ENCODE measurements at places on chromosomes 6 and 20. TPM values are rescaled to one million over a fixed set of nuclear protein-coding genes. Genes with fewer than 3 reads are reported as not detected.

HCK gene
- 0.06 TPM for total RNA-seq

BCLAF1 gene
- total RNA-seq: 150 TPM

LIN28B gene
- total RNA-seq: not detected

DYNLT2 gene
- 0.88 TPM for total RNA-seq

NUDT3 gene
- 14.7 TPM for total RNA-seq

SAMD3 gene
- total RNA-seq: not detected

PPIL6 gene
- 0.16 TPM for total RNA-seq

DLL1 gene
- 2.2 TPM for total RNA-seq

IYD gene
- not detected for total RNA-seq

PDE10A gene
- 7.2 TPM for total RNA-seq

MAP7 gene
- 0.63 TPM for total RNA-seq

GPR6 gene
- not detected for total RNA-seq

C6orf141 gene
- 55.0 TPM for total RNA-seq

REM1 gene
- not detected for total RNA-seq

KCNB1 gene
- total RNA-seq: not detected

HSP90AB1 gene
- 374 TPM for total RNA-seq

TUBB gene
- 527 TPM for total RNA-seq

SRMS gene
- total RNA-seq: not detected

CYP24A1 gene
- not detected for total RNA-seq

ULBP1 gene
- total RNA-seq: 0.16 TPM

NELFCD gene
- 64.7 TPM for total RNA-seq

CLIC5 gene
- total RNA-seq: 0.06 TPM

PSORS1C1 gene
- 8.1 TPM for total RNA-seq

NKX2-2 gene
- not detected for total RNA-seq

CRISP3 gene
- total RNA-seq: not detected

VAPB gene
- total RNA-seq: 8.6 TPM

SLC4A11 gene
- 28.9 TPM for total RNA-seq

CRISP2 gene
- not detected for total RNA-seq

C6orf58 gene
- 0.50 TPM for total RNA-seq
